Lung (tissue), 17 donors: ENCODE measurements at places on chromosomes 7 and 10. TPM values are rescaled to one million over a fixed set of nuclear protein-coding genes. Genes with fewer than 3 reads are reported as not detected.

DNA sequence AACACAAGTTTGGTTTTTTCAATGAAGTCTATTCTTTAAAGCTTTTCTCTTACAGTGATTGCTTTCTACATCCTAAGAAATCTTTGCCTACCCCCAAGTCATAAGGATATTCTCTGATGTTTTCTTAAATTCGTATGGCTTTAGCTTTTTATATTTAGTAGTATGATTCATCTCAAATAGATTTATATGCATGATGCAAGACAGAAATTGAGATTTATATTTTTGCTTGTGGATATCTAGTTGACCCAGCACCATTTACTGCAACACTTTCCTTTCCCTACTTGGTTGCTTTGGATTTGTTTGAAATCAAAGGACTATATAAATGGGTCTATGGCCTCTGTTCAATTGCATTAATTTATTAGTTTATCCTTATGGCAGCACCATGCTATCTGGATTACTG is 113.9 kb downstream of the ZNF438 start:
- DNase-seq: no peak

DNA sequence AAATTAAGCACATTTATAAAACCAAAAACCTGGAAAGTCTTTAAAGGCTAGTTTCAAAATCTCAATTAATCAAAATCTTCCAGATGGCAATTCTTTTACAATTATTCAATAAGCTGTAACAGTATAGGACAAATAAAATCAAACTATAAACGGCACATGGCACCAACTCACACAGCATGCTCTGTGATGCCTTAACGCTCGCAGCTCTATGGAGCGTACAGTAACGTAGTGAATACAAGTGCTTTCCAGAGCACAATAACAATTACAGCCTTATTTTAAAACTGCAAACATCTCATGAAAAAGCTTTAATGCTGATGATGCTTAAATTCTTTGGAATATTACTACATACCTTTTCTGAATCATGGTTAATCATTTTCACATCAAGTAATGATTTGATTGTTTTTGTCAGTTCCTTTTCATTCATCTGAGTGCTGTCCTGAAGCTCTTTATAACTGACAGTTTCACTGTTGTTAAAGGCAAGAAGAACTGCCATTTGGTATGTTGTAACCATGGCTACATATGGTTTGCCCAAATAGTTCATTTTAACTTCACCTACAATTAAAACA is 74.2 kb downstream of the CUL2 start:
- DNase-seq: peak; percentile 22

FEZF1 gene
- total RNA-seq: not detected

FKBP6 gene
- total RNA-seq: not detected
